HS-5 (cell line): ENCODE measurements at places on chromosomes 13 and 19.
A peak's percentile ranks its signal among the peaks of the same experiment; 100 is the strongest.

- no peak for DNase-seq
These were observed 279.8 kb downstream of the DNAJC15 start for GRCh38 chr13:43303033-43303729.

GRCh38 chr13:27860743-27861142 lies 59.1 kb upstream of the PDX1 start:
- no peak for DNase-seq

- no peak for DNase-seq
These were observed 140.7 kb upstream of the KLF12 start for GRCh38 chr13:74274916-74275315.

GRCh38 chr19:51822946-51823345 lies 28.0 kb downstream of the FPR3 start:
- no peak for DNase-seq

- DNase-seq, result no peak
These were observed 73.1 kb upstream of the OLFM4 start for GRCh38 chr13:52955472-52955874.

GRCh38 chr19:3778899-3779723 lies 7.1 kb downstream of the MATK start:
- DNase-seq, result no peak

DNA sequence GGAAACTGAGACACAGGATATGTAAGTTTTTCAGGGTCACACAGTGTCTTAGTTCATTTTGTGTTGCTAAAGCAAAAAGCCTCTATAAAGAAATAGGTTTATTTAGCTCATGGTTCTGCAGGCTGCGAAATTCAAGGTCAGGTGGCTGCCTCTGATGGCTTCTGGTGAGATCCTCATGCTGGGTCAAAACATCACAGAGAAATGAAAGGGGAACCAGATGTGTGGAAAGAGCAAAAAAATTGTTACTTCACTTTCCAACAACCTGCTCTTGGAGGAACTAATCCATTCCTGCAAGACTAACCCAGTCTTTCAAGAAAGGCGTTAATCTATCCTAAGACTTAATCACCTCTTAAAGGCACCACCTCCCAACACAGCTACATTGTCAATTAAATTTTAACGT lies 64.2 kb upstream of the UBL3 start:
- no peak for DNase-seq

- no peak for DNase-seq
These were observed 68.6 kb downstream of the SPACA7 start for GRCh38 chr13:112444416-112445399.

DNA sequence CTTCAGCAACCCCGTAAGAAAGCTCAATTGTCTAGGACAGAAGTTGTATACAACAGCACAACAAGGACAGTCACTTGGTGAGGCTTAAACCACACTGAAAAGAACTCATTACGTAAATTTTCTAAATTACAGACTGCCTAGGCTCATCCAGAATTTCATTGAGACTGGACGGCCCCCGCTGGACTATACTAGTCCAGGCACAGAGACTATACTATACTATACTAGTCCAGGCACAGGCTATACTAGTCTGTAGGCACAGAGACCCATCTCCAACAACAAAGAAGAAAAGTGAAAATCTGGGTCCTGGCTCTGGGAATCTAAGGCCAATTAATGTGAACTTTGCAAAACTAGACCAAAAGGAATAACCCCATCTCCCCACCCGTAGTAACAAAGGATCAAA lies 700 bp downstream of the ZNF816 start:
- DNase-seq, result peak; percentile 8

GRCh38 chr13:64540468-64540867 lies 2689.7 kb downstream of the PCDH9 start:
- no peak for DNase-seq

GRCh38 chr19:48509467-48510194 lies 2.0 kb downstream of the LMTK3 start:
- no peak for DNase-seq

GRCh38 chr13:106042996-106043581 lies 492.4 kb downstream of the EFNB2 start:
- DNase-seq, result no peak

GRCh38 chr19:364496-365287 lies 20.1 kb upstream of the MIER2 start:
- DNase-seq, result no peak
